ENCODE measurements at places on chromosomes 11 and 22.

DNA sequence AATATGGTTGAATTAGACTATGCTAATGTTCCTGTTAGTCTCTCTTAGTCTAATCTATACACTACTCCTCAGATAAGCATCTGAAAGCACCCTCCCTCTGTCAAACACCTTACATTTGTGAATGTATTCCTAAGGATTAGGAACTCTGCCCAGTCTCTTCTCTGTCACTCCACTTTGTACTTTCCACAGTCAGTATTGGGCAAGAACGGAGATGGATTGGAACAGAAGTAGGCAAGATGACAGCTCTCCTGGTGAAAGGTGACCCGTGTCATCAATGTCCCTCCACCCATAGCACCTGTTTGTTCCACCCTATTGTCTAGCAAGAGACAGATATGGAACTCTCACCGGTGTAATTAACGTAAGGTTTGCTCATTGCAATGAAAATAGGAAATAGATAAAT is 613.8 kb downstream of the CNTN5 start:
- DNase-seq: no peak

DNA sequence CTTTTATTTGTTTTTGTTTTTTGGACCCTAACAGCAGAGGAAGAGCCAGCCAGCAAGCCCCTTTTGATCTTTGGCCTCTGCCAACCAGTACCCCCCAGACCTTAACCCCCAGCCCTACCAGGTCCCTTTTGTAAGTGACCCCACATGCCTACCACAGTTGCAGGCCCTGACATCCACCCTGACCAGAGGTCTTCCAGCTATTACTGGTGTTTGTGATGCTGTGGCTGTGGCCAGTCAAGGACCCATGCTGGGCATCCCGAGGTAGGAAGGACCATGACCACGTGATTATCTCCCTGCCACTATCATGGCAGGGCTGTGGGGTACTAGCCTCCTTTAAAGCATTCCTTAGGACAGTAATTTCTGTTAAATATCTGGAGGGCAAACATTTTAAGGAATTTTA is 9.0 kb downstream of the MED15 start:
- DNase-seq: no peak

DNA sequence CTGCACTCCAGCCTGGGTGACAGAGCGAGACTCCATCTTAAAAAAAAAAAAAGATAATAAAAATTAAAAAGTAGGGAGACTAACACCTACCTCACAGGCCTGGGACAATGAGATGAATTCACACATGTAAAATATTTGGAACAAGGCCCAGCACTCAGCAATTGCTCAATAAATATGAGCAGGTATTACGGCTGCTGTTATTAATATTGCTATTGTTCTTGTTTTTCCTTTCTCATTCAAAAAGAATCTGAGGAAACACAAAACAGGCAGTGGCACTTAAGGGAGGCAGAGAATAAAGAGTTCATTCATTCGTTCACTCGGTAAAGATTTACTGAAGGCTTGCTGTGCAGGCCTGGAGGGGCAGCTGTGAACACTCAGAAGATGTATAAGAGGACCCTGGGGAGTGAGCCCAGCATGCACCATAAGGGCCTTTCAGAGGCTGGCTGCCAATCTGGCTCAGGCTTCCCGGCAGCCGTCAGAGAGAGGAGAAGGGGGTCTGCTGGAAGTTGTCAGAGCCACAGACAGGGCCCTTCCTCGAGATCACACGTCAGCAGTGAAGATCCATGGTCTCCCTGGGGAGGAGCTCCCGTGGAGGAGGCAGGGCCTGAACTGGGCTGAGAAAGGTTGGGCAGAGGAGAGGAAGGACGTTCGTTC is 51.6 kb upstream of the TCF20 start:
- DNase-seq: no peak

DNA sequence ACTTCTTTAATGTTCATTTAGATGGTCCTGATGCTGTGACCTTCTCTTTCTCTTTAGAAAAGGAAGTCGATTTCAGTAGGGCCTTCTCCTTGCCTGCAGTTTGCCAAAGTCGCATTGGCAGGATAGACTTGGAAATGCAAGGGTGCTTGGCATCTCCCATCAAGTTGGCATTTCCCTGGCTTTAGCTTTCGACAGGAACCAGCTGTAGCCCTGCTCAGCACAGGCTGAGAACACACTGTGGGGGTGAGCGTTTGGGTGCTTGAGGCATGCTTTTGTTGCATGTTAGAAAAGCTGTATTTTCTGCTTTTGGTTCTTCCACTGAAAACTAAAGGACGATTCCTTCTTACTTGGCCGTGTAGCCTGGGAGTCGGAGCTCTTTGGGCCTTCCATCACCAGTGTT is 37.7 kb downstream of the LDLRAD3 start:
- no peak for DNase-seq

DNA sequence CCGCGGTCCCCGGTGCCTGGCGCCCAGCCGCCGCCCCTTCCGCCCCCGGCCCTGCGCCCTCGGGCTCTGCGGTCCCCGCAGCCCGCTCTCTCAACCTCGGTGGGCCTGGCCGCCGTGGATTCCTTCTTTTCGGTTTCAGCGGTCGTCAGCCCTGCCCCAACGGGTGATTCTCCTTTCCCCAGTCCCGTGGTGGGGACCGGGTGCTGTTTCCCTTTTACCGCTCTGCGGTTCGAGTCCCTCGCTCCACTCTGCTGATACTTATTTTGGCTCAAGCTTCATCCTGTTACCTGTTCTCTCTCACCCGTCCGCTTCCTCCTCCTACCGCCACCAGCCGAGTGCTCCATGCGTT is 494 bp downstream of the ZDHHC5 start:
- no peak for DNase-seq

- DNase-seq: no peak
Observed at GRCh38 chr11:58637371-58637770, 14.9 kb downstream of the CNTF start.

DNA sequence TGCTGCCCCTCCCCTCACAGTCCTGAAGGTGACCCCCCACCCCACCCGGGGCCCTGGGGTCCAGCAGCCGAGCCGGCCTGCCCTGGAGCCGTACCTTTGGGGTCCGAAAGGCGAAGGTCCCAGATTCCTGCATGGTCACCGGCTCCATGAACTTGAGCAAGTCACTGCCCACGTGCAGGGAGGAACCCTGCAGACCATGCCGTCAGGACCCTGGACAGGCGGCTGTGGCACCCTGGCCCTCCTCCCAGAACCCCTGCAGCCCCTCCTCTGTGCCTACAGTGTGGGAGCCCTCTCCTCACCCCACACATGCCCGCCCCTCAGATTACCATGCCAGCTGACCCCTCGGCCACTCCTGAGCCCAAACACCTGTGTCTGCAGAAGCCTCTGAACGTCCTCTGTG is 14.3 kb upstream of the MAPK11 start:
- DNase-seq: no peak

- DNase-seq: no peak
Observed at GRCh38 chr11:38952698-38953097, 2354.7 kb upstream of the RAG2 start.

DNA sequence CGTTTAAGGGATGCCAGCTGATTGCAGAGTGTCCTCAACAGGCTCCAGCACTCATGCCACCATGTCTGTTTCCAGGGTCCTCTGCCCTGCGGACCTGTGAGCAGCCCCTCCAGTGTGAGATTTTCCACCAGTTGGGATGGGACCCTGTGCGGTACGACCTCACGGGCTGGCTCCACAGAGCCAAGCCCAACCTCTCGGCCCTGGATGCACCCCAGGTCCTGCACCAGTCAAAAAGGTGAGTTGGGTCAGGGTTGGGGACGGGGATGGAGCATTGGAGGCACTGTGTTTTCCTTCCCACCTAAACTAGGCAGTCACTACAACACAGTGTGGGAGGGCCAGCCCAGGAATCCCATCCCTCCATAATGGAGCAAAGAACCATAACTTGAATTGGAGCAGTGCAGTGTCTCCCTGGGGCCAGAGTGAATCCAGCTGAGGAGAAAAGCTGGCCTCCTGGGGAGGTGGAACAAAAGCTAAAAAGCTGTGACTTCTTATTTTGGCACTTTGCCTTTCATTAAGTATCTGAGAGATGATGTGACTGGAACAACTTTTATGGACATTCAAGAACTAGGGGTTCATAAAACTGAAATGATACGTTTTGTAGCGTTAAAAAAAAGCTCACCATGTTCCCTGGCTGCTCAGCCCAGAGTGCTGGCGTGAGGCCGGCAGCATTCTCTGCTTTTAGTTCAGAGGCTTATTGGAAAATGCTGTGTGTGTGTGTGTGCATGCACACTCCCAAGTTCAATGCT is 101.8 kb downstream of the MYO18B start:
- DNase-seq: no peak

DNA sequence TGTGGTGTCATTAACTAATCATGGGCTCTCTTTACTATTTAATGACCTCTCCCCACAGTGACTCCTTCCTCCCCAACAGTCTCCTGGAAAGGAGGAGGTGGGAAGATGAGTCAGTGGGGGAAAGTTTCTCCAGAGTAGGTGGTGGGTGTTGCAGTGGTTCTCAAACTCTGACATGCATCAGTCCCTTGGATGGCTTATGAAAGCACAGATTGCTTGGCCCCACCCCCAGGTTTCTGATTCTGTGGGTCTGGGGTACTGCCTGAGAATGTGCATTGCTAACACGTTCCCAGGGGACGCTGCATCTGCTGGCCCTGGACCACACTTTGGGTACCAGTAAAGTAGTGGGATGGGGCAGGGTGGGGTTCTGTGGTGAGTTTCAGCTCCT is 9.8 kb downstream of the CD82 start:
- no peak for DNase-seq

DNA sequence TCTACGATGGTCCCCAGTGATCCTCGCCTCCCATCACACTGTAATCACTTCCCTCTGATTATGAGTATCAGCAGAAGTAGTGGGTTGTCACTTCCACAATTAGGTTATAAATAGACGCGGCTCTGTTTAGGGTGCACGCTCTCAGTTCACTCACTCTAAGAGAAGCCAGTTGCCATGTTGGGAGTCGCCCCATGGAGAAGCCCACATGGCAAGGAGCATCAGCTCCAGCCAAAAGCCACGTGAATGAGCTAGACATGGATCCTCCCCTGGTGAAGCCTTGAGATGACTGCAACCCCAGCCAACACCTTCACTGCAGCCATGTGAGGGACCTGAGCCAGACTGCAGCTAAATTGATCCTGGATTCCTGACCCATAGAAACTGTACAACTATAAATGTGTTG is 26.4 kb upstream of the MYOD1 start:
- DNase-seq: no peak

DNA sequence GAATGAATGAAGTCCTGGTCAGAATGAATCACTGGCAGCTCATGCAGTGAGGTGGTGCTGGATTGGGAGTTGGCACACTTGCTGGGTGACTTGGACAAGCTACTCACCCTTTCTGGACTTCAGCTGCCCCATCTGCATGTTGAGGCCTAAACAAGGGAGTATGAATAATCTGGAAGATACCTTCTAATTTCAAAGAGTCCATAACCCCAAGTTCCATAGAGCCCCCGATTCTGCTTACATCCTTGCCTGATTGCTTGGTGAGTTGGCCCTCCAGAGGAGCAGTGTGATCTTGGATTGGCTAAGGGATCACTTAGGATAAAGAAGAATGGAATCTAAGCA is 18.3 kb upstream of the ACCSL start:
- DNase-seq: no peak

- no peak for DNase-seq
Observed at GRCh38 chr11:129598378-129598777, 217.3 kb upstream of the TMEM45B start.

GRCh38 chr11:123760894-123761293 is 6.6 kb upstream of the OR6X1 start:
- DNase-seq: no peak

GRCh38 chr11:2675540-2675939 is 24.3 kb downstream of the KCNQ1OT1 start:
- no peak for DNase-seq

- no peak for DNase-seq
Observed at GRCh38 chr11:35260342-35260985, 121.5 kb downstream of the CD44 start.

DNA sequence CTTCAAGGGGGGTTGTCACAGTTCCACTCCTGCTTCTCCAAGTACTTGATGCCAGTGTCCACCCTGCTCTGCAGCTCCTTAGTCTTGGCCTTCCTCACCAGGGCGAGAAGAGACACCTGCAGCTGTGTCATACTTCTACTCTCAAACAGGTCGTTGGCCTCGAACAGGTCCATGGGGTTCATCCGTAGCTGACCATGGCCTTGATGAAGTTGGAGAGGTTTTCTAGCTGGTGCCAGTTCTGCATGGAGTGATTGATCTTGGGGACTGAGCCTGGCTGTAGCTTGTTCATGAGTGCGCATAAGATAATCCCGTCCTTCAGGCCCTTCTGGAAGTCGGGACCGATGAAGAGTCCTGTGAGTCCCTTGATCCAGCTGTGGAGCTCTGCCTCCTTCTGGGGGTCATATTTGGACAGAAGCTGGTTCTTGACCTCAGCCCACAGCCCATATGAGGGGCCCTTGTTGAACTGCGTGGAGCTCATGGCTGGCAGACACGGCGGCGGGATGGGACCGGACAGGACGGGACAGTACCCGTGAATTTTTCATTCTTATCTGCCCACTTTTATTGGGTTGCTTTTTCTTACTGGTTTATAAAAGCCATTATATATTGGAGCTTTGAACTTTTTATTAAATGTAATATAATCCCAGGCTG is 33.4 kb upstream of the HORMAD2 start:
- DNase-seq: no peak

DNA sequence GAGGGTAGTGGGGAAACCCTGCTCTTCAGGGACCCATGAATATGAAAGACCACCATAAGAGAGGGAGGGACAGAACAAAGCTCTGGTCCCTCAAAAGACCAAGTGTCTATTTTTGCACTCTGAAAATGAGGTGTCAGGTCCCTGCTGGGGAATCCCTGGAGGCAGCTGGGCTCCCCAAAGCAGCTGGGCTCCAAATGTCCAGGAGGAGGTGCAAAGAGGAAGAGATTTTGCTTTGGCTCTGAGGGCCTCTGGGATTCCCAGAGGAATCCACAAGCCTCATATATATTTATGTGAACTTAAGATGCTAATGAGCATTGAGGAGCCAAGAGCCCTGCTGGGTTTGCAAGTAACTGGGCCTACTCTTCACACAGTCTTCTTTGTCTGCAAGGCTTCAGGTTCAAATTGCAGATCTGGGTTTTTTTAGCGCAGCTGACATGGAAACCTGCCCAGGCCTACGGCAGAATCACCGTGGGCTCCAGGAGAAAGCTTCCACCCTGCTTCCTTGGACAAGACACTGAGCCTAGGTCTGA is 26.0 kb downstream of the CLMP start:
- no peak for DNase-seq

- peak; percentile 62 for DNase-seq
Observed at GRCh38 chr11:10606536-10607208, 38.2 kb upstream of the LYVE1 start.

- DNase-seq: no peak
Observed at GRCh38 chr22:42920101-42920820, 63.2 kb upstream of the ARFGAP3 start.

- DNase-seq: no peak
Observed at GRCh38 chr11:132115454-132115853, 745.0 kb downstream of the NTM start.

Data from naive B cell (primary cell).